NCI-H345 (cell line): ENCODE measurements at places on chromosomes 2 and 18.

- DNase-seq: no peak
Measured at GRCh38 chr2:160878618-160879017, 281.6 kb upstream of the TANK start.

DNA sequence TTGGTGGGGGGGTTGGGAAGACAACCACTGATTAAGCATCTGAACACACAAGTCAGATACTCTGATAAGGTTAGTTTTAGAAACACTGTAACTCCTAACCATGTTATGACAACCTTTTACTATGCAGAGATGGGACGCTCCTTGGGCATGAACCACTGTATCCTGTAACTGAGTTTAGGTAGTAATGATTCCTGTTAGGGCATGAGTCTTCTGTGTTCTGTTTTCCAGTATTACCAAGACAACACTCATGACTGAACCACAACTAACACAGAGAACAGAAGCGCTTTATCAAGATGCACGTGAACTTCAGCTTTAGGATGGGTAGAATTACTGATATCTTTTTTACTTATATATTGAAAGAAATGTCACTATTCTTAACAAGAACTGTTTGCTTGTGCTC lies 14.1 kb upstream of the CREB1 start:
- DNase-seq: no peak

- DNase-seq: peak; percentile 42
Measured at GRCh38 chr2:76498360-76498759, 787.6 kb upstream of the GCFC2 start.

GRCh38 chr2:172430678-172431077 lies 3.3 kb downstream of the ITGA6 start:
- DNase-seq: no peak

DNA sequence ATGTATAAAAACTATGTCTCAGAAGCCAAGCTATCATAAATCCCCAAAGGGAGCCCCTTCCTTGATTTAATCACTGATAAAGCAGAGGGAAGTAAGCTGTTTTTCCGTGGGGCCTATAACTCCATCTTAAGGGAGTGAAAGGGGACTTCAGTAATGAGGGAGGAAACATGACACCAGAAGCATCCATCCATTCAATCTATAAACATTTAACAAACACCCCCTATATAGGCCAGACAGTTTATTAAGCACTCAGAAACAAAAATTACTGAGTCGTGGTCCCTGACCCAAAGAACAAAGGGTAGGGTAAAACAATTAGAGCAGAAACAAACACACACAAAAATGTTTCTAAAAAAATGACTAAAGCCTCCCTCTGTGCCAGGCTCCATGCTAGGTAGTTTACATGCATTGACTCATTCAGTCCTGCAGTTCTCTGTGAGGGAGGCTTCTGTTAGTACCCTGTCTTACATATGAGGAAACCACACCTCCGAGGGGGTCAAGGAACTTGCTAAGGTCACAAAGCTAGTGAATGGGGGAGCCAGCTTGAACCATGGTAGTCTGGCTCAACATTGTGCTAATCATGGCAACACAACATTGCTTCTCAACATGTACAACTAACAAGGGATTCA lies 472.1 kb downstream of the CDH2 start:
- DNase-seq: no peak

DNA sequence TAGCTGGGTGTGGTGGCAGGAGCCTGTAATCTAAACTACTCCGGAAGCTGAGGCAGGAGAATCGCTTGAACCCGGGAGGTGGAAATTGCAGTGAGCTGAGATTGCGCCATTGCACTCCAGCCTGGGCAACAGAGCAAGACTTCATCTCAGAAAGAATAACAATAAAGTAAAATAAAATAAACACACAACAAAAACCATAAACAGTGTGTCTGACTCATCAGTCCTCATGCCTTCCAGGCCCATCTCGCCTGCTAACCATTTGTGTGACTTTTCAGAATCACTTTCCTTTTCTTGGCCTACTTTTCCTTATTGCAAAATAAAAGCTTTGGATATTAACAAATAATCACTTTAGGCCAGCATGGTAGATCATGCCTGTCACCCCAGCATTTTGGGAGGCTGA lies 42.0 kb upstream of the ASXL2 start:
- DNase-seq: no peak

DNA sequence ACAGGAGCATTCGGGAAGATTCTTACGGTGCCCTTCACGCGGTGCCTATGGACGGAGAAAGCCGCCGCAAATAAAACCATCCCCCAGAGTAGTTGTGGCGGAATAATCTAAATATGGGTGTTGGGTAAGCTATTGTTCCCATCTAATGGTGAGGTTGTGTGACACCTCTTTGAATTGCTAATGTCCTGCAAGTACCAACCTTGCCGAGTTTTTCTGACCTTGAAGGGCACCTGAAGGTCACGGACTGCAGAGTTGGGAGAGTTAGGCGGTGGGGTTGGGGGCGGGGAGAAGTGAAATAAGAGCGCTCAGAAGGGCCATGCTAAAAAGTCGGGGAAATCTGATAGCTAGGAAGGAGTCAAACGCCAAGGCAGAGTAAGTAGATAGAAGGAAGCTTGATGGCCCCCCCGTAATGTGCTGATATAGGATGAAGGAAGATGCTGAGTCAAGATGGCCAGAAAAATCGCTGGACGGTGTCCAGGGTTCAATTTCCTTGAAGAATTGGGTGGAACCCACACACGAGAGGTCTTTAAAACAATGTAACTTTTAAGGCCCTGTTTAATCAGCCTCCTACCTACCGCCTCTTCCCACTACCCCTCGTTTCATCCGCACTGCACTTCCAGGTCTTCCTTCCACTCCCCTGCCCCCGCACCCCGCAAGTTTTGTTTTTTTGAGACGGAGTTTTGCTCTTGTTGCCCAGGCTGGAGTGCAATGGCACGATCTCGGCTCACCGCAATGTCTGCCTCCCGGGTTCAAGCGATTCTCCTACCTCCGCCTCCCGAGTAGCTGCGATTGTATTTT lies 600 bp downstream of the KATNAL2 start:
- no peak for DNase-seq

DNA sequence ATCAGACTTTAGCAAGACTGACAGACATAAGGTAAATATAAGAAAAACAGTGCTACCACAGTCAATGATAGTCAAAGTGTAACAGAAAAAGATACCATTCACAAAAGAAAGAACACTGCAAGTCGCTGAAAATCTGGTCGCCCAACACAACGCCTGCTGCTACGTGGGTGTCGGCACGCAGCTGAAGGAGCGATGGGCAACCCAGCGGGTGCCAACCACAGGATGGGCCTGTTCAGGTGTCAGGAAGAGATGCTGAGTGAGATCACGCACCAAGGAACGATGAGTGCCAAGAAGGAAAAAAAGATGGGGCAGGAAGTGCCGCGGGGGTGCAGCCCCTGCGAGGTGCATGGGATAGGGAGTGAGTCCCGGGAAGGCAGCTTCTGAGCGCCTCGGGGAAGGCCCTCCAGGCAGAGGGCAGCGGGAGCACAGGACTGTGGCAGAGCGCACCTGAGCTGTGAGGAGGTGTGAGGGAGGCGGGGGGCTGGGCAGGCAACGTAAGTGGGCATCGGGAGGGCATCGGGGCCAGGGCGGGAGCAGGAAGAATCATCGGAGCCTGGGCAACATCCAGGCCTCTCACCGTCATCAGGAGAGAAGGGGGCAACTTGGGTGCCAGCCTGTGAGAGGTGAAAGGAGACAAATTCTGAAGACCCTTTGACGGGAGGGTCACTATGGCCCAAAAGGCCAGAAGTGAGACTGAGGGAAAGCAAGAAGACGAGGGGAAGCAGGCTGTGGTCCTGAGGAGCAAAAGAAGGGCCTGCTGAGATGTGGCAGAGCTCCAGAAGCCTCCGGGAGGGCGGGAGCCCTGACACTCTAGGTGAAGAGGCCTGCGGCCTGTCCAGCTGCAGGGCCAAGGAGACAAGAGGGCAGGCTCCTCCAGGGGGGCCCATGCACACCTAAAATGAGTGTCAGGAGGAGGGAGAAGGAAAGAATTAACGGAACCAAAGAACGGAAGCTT lies 14.8 kb upstream of the MTERF4 start:
- DNase-seq: no peak

- DNase-seq: peak; percentile 15
Measured at GRCh38 chr2:166803373-166804000, 84.8 kb upstream of the XIRP2 start.

GRCh38 chr2:177554365-177554764 lies 161.8 kb downstream of the AGPS start:
- DNase-seq: no peak

- DNase-seq: no peak
Measured at GRCh38 chr2:148493822-148494563, 150.6 kb upstream of the EPC2 start.

GRCh38 chr18:6757931-6758330 lies 28.4 kb downstream of the ARHGAP28 start:
- no peak for DNase-seq

DNA sequence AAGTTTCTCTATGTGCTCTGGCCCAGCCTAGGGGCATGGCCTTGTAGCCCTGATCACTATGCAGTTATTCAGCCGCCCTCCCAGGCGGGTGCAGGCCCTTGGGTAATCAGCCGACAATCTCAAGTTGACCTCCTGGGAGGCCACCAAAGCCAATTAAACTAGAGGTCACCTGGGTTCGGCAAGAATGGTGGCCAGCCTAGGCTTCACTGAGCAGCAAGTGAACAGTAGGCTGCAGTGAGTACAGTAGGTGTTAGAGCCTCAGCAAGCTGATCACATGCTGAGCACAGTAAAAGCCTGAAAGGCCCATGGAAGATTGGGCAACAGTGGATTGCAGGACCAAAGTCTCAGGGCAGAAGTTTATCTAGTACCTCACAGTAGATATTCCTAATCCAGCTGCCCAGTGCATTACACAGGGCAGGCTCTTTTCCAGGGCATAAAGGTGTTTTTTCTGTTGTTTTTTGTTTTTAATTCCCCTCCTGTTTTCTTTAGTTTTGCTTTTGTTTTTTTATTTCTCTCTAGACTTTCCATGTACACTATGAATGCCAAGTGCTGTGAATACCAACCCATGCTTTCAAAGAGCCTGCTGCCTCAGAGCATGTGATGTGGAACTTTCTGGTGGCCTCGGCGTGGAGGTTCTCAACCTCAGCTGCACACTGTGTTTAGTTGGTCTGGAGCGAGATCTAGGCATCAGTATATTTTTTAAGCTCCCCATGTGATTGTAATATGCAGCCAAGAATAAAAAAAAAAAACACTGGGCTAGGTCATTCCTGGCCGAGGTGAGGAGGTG lies 55.9 kb upstream of the ATL2 start:
- no peak for DNase-seq

DNA sequence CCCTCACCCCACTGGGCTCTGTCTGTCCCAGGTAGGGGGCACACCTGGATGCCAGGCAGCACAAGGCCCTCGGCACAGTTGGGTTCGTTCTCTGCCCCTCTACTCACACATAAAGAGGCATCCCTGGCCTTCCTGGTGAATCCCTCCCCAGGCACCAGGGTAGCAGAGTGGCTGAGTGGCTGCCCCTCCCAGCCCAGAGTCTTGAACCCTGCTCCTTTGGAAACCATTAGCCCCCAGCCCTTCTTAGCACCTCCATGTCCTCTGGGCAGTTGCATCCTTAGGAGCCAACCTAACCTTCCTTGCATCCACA lies 2.0 kb downstream of the GPC1 start:
- DNase-seq: no peak

DNA sequence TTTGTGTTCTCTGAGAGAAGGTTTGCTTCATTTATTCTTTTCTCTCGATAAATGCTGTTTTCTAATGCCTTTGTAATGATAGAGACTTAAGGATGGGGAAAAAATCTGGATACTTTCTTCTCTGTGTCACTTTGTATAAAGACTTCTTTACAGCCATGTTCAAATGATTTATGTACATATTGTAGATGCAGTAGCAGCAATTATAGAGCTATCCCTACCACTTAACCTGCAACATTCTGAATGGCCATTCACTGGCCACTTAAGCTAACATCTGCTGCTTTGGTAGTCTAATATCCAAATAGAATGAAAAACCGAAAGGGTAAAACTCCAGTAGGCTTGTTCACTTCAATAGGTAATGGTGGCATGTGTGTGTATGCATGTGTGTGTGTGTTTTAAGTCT lies 97.8 kb downstream of the CSRNP3 start:
- peak; percentile 55 for DNase-seq

DNA sequence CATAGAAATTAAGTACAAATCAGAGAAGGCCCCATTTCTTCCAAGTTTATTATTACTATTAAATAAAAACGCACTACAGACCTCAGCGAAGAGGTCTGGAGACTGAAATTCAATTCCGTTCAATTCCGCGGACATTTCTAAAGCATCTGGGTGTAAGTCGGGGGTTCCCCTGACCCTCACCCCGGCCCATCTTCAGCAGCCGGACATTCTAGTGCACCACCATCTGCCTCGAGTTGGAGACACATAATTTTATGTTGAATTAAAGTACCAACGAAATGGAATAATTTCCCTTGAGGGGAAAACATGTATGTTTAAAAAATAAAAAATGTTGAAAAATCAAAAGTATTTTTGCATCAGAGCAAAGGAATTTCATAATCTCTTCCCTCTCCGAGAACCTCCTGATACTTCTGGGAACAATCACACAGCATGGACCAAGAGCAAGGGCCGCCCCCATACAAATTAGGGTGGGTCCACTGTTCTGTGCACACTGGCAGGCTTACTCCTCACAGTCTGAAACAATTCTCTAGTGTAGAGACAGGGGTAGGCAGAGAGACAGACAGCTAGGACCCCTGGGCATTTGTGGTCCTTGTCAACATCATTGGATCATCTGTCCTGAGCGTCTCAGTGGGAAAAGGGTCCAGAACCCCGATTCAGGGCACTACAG lies 29.3 kb downstream of the MBP start:
- DNase-seq: no peak

- no peak for DNase-seq
Measured at GRCh38 chr2:81903534-81903933, 1599.0 kb upstream of the LRRTM1 start.
